Activated CD8-positive, alpha-beta T cell treated with anti-CD3 and anti-CD28 coated beads for 36 hours (primary cell): ENCODE measurements at places on chromosomes 11 and 22. TPM values are rescaled to one million over a fixed set of nuclear protein-coding genes. Genes with fewer than 3 reads are reported as not detected.
A peak's percentile ranks its signal among the peaks of the same experiment; 100 is the strongest.

DNA sequence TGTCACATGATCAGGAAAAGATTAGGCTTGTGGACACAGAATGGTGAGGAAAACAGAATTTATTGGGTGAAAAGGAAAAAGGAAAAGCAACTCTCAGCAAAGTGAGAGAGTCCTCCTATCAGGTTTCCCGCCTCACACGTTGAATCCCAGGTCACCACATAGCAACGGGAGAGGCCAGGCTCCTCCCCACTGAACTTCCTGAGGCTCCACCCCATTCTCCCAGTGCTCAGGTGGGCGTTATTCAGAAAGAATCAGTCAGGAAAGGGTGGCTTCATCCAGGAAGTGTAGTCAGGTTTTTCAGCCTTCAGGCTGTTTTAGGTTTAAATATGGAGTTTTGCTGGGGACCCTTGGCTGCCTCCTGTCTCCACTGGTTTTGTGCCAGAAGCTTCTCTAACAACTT is 66.9 kb downstream of the SPON1 start:
- H3K4me3 ChIP-seq, result no peak overlapping the region
- H3K36me3 ChIP-seq, result no peaks in the 10 kb centered on the region
- H3K27ac ChIP-seq, result no peak overlapping the region
- H3K4me1 ChIP-seq, result no peaks in the 10 kb centered on the region

CRYBB2 gene
- total RNA-seq, result not detected

GRCh38 chr11:12922418-12922817 is 86.7 kb upstream of the RASSF10 start:
- peaks cover 2% of the 10 kb centered on the region for H3K27me3 ChIP-seq
- H3K36me3 ChIP-seq, result no peaks in the 10 kb centered on the region
- H3K4me1 ChIP-seq, result no peaks in the 10 kb centered on the region
- no peak overlapping the region for H3K4me3 ChIP-seq

DNA sequence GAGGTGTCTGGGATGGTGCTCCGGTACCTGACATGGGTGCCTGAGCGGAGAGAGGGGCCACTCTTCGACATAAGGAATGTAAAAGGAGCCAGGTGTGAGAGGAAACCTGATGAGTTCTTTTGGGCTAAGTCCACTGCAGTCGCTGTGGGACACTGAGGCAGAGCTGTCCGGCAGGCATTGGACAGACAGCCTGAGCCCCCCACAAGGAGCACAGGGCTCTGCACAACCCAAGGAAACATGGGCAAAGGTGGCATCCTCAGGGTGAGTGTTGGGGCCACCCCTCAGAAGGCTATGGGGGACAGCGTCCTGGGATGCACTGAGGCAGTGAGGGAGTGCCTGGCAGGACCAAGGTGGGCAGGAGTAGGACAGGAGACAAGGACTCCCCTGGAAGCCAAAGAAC is 57.7 kb upstream of the EMID1 start:
- no peak overlapping the region for H3K4me3 ChIP-seq
- H3K36me3 ChIP-seq, result no peaks in the 10 kb centered on the region

- no peak for DNase-seq
- no peak overlapping the region for H3K4me3 ChIP-seq
- H3K27ac ChIP-seq, result no peak overlapping the region
- peaks cover 64% of the 10 kb centered on the region for H3K4me1 ChIP-seq
- H3K36me3 ChIP-seq, result peaks cover 25% of the 10 kb centered on the region
Observed at GRCh38 chr11:74953451-74953850, 4.4 kb downstream of the SPCS2 start.

ADM2 gene
- 6.8 TPM for total RNA-seq

- DNase-seq, result no peak
- H3K4me3 ChIP-seq, result no peak overlapping the region
- peaks cover 2% of the 10 kb centered on the region for H3K4me1 ChIP-seq
- H3K36me3 ChIP-seq, result no peaks in the 10 kb centered on the region
Observed at GRCh38 chr22:50678218-50678650, 5.6 kb downstream of the SHANK3 start.

DNA sequence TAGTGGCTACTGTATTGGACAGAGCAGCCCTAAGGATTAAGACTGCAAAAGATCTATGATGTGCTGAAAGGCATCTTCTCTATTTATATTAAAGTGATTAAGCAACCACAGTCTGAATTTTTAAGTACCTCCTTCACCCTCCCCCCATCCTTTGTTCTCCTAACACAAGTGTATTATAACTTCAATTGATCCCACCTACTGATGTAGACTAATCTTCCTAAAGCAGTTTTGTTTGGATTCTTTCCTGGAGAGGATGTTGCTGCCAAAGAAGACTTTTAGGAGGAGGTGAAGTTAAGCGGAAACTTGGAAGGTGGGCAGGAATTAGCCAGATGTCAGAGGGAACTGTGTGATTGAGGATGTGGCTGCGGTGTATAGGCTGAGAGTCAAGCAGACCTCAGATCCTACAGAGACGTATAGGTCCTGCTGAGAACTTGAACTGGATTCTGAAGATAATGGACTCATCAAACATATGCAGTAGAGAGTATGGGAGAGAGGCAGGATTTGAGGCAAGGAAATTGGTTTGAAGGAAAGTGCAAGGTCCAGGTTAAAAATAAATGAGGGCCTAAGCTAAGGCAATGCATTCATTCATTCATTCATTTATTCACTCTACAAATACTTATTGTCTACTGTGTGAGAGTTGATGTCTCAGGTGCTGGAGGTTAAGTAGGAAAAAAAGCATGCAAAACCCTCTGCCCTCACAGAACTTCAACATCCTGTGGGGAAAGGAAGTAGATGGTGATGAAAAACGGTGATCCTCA is 5.2 kb upstream of the RASSF10 start:
- no peak for DNase-seq
- H3K27ac ChIP-seq, result no peak overlapping the region
- H3K27me3 ChIP-seq, result peaks cover 54% of the 10 kb centered on the region
- H3K4me1 ChIP-seq, result peaks cover 3% of the 10 kb centered on the region

LRRC4C gene
- not detected for total RNA-seq

DNA sequence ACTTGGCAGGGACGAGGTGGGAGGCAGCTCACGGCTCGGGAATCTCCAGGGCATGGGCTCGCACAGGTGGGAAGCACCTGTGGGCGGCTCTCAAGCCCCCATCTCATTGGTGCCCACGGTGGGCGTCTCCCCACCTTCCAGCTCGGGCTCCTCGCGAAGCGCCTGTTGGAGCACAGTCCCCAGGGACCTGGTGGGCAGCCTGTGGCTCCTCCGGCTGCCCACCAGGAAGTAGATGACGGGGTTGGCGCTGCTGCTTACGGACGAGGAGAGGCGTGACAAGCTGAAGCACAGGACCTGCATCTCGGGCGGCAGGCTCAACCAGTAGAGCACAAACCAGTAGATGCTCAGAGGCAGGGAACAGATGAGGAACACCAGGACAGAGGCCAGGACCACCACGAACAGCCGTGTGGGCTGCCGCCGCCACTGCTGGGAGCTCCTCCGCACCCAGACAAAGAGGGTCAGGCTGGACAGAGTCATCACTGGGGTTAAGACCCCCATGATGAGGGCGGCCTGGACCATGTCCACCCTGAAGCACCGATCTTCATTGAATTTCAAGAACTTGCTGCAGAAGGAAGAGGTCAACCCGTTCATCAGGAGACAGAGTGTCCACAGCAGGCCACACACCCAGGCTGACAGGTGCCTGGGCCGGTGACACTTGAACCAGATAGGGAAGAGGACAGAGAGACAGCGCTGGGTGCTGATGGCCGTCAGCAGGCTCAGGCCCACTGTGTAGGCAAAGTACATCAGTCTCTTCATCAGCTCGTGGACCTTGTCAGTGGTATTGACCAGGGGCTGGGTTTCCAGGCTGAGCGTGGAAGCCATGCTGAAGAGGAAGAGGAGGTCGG is 633 bp downstream of the MRGPRD start:
- no peak overlapping the region for H3K27ac ChIP-seq
- H3K4me1 ChIP-seq, result no peaks in the 10 kb centered on the region
- H3K36me3 ChIP-seq, result no peaks in the 10 kb centered on the region
- no peak overlapping the region for H3K4me3 ChIP-seq
- peaks cover 4% of the 10 kb centered on the region for H3K27me3 ChIP-seq

HPX gene
- not detected for total RNA-seq

MRGPRF gene
- total RNA-seq, result not detected

TEX54 gene
- total RNA-seq, result not detected

APOA1 gene
- not detected for total RNA-seq

DNA sequence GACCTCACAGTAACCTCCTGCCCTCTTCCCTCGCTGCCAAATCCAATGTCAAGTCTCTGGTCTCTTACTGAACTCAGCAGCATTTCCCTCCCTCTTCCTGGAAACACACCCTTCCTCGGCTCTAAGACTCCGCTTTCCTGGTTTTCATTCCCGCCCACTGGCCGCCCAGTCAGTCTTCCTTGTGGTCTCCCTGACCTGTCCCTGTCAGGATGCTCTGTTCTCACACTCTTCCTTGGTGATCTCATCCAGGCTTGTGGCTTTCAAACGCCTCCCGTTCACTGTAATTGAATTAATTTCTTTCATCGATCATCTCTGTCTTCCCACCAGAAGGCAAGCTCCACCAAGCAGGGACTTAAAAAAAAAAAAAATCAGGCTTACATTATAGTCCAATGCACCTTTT is 33.5 kb downstream of the MYO18B start:
- H3K27me3 ChIP-seq, result peaks cover 5% of the 10 kb centered on the region
- peaks cover 7% of the 10 kb centered on the region for H3K4me1 ChIP-seq
- no peak for DNase-seq
- no peaks in the 10 kb centered on the region for H3K36me3 ChIP-seq
- H3K4me3 ChIP-seq, result no peak overlapping the region

TMEM121B gene
- 0.13 TPM for total RNA-seq

OR51I1 gene
- total RNA-seq, result not detected

PIWIL4 gene
- total RNA-seq, result 0.50 TPM

OR52E8 gene
- total RNA-seq, result not detected

- no peak for DNase-seq
- no peaks in the 10 kb centered on the region for H3K36me3 ChIP-seq
- H3K4me1 ChIP-seq, result no peaks in the 10 kb centered on the region
- no peak overlapping the region for H3K4me3 ChIP-seq
- no peak overlapping the region for H3K27ac ChIP-seq
Observed at GRCh38 chr11:11665407-11665806, 43.6 kb upstream of the GALNT18 start.

PIM3 gene
- total RNA-seq, result 146 TPM

RASD2 gene
- total RNA-seq, result not detected

GRCh38 chr11:60840470-60841430 is 1.2 kb upstream of the CCDC86 start:
- no peaks in the 10 kb centered on the region for H3K27me3 ChIP-seq
- peaks cover 28% of the 10 kb centered on the region for H3K36me3 ChIP-seq
- peak overlapping the region; percentile 75 for H3K4me3 ChIP-seq
- peaks cover 34% of the 10 kb centered on the region for H3K4me1 ChIP-seq
- no peak for DNase-seq

- H3K36me3 ChIP-seq, result no peaks in the 10 kb centered on the region
- no peak for DNase-seq
- no peaks in the 10 kb centered on the region for H3K4me1 ChIP-seq
- H3K27me3 ChIP-seq, result no peaks in the 10 kb centered on the region
Observed at GRCh38 chr11:36142439-36142838, 146.8 kb downstream of the COMMD9 start.

DNA sequence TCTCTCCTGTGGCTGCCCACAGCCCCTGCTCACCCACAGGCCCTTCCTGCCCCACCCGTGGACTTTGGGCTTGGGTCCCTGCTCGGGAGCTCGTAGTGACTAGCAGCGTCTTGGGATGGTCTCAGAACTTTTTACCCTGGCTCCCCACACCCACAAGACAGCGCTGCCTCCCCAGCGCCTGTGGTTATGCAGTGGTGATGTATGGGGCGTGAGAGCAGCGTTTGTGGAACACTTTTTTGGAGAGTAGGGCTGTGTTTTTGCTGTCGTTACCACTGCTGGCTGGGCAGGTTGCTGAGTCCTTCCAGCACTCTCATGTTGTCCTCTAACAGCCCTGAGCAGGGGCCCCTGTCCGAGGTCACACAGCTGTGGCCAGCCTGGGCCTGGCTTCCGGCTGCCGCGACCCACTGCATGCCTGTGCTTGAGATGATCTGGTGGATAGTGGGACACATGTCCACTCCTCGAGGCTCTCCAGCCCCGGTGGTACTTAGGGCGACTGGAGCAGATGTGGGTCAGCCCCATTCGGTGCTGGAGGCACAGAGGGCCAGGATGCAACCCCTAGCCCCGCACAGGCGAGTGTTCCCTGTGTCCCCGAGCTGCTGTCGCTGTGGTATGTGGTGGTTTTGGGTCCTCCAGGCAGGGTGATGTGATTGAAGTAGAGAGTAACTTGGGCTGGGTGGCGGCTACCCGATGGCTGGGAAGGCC is 7.1 kb upstream of the GRAMD4 start:
- DNase-seq, result peak; percentile 67
- no peaks in the 10 kb centered on the region for H3K27me3 ChIP-seq
- peak overlapping the region; percentile 84 for H3K4me3 ChIP-seq
- H3K27ac ChIP-seq, result peak overlapping the region; percentile 94

GRAP2 gene
- total RNA-seq, result 86.8 TPM

CNIH2 gene
- 0.96 TPM for total RNA-seq

GRCh38 chr11:122100037-122100755 is 15.8 kb downstream of the BLID start:
- peak; percentile 8 for DNase-seq
- no peaks in the 10 kb centered on the region for H3K36me3 ChIP-seq
- peaks cover 37% of the 10 kb centered on the region for H3K27me3 ChIP-seq
- peaks cover 13% of the 10 kb centered on the region for H3K4me1 ChIP-seq

APOC3 gene
- not detected for total RNA-seq

MPPED1 gene
- total RNA-seq, result not detected

PGA4 gene
- not detected for total RNA-seq

DNA sequence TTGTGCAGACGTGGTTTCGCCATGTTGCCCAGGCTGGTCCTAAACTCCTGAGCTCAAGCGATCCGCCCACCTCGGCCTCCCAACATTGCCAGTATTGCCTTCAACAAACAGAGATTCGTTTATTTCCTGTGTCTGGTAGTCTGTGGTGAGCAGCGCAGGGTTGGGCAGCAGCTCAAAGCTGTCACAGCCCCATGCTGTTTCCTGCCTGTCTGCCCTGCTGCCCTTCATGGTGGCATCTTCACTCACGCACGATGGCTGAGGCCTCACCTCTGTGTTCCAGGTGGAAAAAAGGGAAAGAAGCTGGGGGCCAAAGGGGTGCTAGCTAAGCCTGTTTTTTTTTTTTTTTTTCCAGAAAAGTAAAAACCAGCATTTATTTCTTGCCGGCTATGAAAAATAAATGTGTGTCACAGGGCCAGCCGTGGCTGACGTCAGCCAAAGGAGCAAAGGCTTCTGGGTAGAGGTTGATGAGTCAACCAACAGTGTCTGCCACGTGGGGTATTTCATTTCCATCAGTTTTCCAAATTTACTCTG is 28.8 kb downstream of the TBC1D22A start:
- peaks cover 48% of the 10 kb centered on the region for H3K4me1 ChIP-seq
- H3K27me3 ChIP-seq, result no peaks in the 10 kb centered on the region
- H3K4me3 ChIP-seq, result peak overlapping the region; percentile 72
- DNase-seq, result peak; percentile 88
- H3K36me3 ChIP-seq, result peaks cover 36% of the 10 kb centered on the region
- peak overlapping the region; percentile 96 for H3K27ac ChIP-seq

LGALS12 gene
- total RNA-seq, result not detected

- peak; percentile 40 for DNase-seq
- H3K4me3 ChIP-seq, result no peak overlapping the region
- peak overlapping the region; percentile 92 for H3K27ac ChIP-seq
- peaks cover 45% of the 10 kb centered on the region for H3K4me1 ChIP-seq
Observed at GRCh38 chr11:6611092-6611962, 689 bp downstream of the TAF10 start.

OLFML1 gene
- total RNA-seq, result not detected

- H3K27me3 ChIP-seq, result peaks cover 50% of the 10 kb centered on the region
- no peak overlapping the region for H3K27ac ChIP-seq
- H3K4me1 ChIP-seq, result peaks cover 7% of the 10 kb centered on the region
- H3K36me3 ChIP-seq, result no peaks in the 10 kb centered on the region
Observed at GRCh38 chr11:70073871-70074371, 4.2 kb upstream of the ANO1 start.

MRGPRX3 gene
- not detected for total RNA-seq

- H3K4me1 ChIP-seq, result peaks cover 63% of the 10 kb centered on the region
- peak; percentile 90 for DNase-seq
- H3K27me3 ChIP-seq, result no peaks in the 10 kb centered on the region
- peak overlapping the region; percentile 97 for H3K27ac ChIP-seq
- H3K36me3 ChIP-seq, result peaks cover 80% of the 10 kb centered on the region
Observed at GRCh38 chr11:67271541-67272284, 5.4 kb downstream of the GRK2 start.

GNAZ gene
- 0.50 TPM for total RNA-seq
